ENCODE measurements at places on chromosomes 2 and 18.

GRCh38 chr18:31233621-31234275, 71.1 kb upstream of the DSC1 start:
- DNase-seq: no peak

DNA sequence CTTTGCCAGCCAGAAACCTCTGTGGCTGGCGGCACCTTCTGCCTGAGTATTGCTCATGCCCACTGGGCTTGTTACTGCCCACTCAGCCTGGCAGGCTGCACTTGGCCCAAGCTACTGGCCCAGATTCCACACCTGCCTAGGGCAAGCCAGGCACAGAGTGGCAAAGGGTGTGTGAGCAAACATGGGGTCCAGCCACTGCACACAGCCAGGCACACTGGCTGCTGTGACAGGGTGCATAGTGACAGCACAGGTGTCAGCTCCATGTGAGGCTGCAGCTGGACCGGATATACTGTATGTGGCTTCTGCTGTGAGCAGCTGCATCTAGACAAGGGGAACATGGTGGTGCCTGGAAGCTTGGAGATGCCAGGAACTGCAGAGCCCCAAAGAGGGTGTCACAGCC, 113.9 kb downstream of the COPS8 start:
- DNase-seq: no peak

DNA sequence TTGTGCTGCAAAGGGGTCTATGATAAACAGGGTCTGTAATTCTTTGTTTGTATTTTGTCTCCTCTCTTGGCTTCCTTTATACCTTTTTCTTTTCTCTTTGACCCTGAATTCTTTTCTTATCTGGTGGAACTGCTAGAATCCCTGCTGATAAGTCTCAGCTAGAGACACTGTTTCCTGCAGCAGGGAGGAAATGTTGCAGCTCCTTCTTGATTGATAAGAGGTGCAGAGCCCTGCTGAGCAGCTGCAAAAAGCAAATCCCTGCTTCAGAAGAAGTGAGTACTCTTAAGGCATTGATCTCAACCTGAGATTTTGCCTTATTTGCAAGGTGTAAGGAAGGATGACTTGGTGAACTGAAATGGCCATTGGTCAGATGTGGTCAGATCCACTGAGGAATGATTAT, 167.8 kb downstream of the NUP35 start:
- DNase-seq: no peak

DNA sequence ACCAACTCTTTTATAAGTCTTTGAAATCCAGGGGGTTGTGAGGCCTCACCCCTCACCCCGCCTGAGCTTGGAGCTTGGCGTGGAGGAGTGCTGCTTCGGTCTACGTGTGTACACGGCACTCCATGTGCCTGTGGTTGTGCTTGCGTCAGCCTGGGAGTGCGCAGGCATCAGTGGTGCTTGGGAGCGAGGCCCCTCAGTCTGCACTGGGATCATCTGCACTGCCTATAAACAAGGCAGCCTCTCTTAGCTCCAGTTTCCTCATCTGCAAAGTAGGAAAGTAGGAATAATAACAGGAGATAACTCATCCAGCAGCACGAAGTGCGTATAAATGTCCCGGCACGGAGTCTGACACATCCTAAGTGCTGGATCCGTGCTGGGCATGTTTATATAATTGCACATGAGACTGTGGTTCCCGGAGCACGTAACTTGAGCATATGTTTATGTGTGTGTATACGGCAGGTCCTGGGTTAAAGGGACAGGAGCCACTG, 1.2 kb downstream of the GYPC start:
- peak; percentile 48 for DNase-seq

DNA sequence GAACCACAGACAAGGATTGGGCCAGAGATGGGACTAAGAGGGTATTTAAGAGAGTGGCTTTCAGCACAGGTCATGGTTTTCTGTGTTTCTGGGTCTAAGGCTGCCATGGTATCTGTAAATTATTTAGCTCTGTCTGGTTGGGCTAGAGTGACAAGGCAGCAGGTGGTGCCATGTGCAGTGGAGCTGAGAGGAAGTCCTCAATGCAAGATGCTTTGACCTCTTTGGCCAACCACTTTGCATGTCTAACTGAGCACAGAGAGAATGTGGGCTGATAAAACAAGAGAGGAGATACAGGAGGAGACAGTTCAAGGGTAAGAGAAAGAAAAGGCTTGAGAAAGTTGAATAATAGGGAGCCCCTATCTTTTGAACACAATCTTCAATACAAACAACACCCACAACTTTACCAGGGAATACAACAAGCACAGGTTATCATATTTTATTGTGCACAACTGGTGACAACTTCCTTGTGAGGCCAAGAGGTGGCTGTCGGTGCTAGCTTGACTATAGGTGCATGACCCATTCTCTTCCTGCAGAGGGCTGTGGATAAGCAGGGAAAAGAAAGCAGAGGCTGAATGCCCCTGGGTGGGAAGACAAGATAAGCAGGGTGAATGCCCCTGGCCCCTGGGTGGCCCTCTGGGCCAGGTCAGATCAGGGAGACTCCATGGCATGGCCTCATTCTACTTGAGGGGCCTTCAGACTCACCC, 12.3 kb downstream of the FLACC1 start:
- DNase-seq: no peak

DNA sequence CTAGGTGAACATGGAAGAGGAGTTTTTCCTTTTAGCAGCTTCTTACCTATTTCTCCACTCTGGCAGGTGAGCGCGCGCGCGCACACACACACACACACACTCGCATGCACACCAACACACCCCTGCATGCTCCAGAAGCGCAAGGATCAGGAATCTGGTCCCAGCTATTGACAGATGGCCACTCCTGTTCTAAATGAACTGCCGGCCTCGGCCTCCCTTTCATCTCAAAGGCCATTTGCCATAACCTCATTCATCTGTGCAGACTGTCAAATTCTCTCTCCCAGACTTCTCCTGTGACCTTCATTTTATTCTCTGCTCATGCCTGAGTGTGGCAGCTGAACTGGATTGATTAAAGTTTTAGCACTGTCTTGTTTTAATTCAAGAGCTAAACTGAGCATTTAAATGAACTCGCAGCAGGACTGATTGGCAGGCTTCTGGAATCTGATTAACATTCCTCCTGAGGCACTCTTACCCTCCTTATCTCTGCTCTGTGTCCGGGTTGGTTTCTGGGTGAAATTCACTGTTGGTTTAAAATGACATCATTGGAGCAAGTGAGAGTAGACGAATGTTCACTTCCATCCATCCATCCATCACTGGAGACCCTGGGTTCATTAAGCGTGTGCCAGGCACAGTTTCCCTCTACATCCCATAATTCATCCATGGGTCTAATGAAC, 58.8 kb downstream of the FECH start:
- DNase-seq: no peak

DNA sequence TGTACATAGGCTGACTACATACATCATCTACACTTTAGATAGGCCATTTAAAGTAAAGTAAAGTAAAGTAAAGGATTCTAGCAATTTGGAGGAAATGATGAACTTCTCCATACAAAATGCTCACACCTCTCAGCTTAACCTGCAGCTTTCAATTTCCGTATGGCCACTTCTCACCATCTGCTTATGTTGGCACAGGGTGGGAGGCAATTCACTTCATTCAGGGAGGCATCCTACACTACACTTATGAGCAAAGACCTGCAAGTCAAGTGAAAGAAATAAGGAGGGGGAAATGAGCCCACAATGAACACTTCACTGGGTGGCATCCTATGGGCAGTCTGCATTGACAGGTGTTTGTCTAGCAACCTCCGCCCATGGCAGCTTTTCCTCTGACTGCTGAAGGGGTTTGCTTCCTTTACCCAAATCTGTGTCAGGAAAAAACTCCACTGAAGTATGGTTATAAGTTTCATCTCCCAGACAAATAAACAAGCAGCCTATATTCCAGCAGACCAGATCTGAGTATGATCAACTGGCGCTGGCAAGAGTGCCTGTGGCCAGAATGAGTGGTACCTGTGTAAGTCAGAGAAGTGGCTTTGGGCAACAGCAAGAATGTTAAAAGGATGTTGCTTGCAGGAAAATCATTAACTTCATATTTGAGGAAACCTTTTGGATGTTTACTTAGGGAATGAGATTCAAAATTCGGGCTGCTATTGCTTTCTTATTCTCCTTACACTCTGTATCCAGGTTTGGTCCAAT, 449.1 kb downstream of the TGIF1 start:
- DNase-seq: no peak

DNA sequence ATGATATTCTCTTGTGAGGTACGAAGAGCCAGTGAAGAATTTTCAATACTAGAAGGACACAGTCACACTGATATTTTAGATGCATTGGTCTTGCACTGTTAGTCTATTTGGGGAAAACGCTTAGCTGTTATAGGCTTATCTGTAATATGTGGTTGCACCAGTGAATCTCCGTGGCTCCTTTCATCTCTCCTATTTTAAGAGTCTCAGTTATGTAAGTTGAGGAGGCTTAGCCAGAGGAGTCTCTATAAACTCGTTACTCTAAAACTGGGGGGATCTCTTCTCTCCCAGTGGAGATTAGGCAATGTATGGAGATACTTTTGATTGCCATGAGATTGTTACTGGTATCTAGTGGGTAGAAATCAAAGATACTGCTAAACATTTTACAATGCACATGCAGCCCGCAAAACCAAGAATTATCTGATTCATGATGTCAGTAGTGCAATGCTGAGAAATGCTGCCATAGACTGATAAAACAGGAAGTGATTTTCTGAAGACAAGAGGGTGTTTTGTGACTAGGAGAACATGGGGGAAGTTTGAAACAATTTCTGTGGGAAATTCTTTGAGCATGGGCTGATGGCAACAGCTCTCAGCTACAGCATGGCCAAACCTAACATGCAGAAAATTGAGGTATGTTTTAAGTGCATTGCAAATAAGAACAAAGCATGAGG, 339.1 kb downstream of the SOX11 start:
- DNase-seq: no peak

GRCh38 chr2:50097148-50097547, 934.8 kb downstream of the NRXN1 start:
- no peak for DNase-seq

GRCh38 chr2:55810622-55811020, 113.0 kb downstream of the EFEMP1 start:
- no peak for DNase-seq

DNA sequence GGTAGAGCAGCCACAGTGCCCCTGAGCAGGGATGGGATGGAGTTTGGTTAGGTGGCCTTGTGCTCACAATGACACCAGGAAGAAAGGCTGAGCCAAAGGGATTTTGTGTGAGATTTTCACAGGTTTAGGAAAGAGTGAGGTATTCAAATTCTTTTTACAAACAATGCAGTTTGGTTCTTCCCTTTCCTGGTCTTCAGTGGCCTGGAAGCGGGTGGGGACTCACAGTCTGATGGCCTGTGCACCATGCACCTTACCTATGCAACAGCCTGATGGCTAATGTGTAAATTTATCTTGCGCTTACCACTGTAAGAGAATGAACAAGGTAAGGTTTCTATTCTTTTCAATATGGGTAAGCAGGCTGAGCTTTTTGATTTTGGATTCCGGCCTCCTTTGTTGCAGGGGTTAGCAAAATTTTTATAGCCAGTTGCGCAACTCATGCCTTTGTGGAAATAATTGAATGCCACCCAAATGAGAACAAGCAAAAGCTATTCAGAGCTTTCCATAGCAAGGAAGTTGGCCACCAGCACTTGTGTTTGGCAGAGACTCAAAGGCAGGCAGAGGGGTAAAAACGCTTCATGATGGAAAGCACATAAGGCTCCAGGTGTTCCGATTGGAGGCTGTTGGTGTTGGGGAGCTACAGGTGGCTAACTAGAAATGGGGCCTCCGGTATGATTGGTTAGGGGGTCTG, 23.8 kb upstream of the IL1R2 start:
- DNase-seq: no peak

GRCh38 chr18:67515942-67516538, 480 bp downstream of the DSEL start:
- DNase-seq: peak; percentile 55

DNA sequence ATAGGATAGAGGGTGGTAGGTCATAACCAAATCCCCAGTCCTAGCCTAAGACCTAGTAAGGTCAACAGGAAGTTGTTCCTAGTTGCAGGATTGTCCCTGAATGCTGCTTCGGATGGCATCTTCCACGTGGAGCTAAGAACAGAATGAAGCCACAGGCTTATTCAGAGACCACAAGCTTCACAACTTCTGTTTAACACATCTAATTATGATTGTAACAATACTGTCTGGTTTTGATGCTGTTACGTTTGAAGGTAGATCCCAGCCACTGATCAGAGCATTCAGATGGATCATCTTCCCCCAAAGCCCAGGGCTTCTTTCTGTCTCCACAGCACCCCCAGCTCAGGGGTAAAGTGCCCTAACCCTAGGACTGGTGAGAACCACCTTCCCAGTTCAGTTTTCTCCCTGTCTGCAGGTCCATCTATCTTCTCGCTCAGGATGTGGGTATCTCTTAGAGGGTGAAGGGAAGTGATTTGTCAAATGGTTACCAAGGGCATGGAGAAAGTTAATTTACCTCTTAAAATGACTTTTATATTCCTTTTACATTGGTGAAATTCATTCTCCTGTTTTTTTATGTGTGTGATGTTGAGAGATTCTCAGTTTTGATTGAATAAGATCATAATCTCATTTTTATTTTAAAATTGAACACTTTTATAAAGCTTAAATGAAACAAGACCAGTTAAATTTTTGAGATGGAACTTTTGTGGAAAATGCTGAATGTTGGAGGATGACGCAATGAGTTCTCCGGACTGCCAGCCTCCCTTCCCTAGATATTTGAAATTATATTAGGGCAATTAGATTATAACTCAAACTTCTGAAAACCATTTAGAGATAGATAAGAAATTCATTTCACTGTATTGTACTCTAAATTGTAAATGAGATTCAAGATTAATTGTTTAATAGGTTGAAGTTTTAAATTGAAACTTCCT, 66.5 kb downstream of the RHBDD1 start:
- no peak for DNase-seq

- no peak for DNase-seq
These were observed 856 bp downstream of the ACAA2 start for GRCh38 chr18:49812286-49813068.

GRCh38 chr18:44807766-44808165, 127.1 kb downstream of the SETBP1 start:
- no peak for DNase-seq

- no peak for DNase-seq
These were observed 59.5 kb downstream of the R3HDM1 start for GRCh38 chr2:135590619-135591260.

DNA sequence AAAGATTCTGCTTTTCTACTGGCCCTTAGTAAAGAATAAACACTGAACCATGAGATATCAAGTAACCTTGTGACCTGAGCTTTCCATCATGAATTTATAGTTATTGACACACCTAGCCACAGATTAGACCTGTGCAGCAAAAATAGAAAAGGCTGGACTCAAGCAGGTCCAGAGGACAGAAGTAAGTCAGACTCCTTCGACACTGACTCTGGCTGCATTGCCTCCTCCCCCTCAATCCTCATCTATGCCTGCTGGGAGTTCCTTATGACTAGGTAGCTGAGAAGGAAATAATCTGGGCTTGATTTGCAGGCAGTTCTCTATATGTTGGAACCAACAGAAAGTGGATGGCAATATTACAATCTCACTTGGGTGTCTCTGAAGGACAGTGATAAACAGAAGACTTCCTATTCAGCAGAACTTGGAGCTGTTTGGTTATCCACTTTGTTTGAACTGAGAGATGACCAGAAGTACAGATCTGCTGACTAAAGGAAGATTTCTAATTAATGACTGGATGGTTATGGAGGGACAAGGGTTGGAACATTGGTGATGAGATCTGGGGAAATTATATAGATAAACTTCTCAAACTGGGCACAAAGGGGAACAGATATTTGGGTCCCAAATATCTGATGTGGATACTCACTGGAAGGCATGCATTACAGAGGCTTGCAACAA, 39.4 kb downstream of the ARID5A start:
- no peak for DNase-seq

- DNase-seq: no peak
These were observed 43.3 kb upstream of the LGALSL start for GRCh38 chr2:64410671-64411070.
